ENCODE measurements at places on chromosomes 5 and 9.

DNA sequence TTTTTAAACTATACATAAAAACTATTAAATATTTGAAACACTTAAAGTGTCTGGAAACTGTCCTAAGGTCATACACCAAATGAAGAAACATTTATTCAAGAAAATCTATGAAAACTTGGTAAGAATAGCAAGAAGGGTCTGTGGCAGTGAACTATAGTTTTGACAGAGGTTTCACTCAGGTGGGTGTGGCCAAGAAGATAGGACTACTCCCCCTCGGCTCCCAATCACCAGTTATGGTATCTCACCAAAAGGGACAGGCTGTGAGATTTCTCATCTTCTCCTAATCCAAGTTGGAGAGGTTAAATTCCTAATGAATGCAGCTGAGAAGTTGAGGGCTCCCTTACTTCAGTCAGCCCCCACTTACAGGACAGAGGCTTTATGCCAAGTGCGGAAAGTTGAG is 2.9 kb downstream of the ARSK start:
- DNase-seq = no peak

- DNase-seq = peak; percentile 28
These were observed 157.1 kb downstream of the ARRDC3 start for GRCh38 chr5:91225848-91226686.

GRCh38 chr5:139605887-139606286 is 42.3 kb upstream of the CXXC5 start:
- DNase-seq = no peak

DNA sequence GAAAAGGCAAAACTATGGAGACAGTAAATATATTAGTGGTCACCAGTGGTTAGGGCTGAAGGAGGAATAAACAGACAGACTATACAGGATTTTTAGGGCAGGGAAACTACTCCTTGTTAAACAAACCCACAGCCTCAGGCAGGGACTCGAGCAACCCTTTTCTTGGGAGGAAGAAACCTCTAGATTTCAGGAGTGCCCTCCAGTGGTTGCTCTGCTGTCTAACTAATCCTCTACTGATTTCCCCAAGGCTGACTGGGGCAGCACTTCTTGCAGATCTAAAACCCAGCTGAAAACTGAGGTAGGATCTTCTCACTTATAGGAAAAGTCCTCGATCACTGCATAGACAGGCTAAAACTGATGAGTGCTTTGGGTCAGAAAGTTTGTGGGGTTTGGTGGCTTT is 176.8 kb downstream of the ISOC1 start:
- DNase-seq = no peak

DNA sequence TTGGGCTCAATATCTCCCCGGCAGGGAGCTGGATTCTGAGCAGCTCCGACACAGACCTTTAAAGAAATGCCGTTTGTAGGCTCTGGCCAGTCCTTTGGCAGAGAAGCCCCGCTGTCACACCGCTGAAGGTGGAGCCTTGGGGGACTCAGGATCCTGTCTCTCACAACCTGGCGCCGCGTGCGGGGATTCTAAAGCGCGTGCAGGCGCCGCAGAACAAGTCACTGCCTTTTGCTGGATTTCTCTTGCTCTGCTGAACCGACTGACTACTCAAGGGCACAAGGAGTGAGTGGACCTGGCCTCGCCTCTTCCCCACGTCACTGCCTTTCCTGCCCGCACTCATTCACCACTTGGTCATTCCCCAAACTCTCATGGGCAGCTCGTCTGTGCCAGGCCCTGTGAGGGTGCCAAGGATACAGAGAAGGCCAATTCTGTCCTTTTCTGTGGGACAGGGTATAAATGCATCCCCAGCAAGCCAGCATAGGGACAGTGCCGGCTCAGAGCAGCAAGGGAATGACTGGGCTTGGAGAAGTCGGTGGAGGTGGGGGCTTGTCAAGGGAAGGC is 69.3 kb downstream of the CRB2 start:
- no peak for DNase-seq

DNA sequence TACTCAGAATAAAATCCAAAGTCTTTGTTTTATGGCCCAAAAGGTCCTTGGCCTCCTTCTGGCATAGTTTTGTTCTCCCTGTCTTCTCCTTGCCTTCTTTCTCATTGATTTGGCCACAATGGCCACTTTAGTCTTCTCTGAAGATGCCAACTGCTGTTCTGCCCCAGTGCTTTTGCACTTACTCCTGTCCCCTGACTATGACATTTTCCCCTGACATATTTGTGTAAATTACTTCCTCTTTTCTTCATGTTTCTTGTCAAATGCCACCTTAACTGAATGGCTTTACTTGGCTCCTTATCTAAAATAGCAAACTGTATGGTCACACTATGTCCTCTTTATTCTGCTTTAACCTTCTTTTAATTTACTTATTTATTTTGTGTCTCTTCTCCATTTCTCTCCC is 484.7 kb upstream of the ARRDC3 start:
- DNase-seq = no peak

GRCh38 chr5:35416217-35416988 is 186.1 kb upstream of the PRLR start:
- DNase-seq = no peak

- no peak for DNase-seq
These were observed 14.9 kb upstream of the MAPK9 start for GRCh38 chr5:180306796-180307195.

- DNase-seq = no peak
These were observed 42.7 kb upstream of the PLPP1 start for GRCh38 chr5:55577353-55578060.

GRCh38 chr9:33188711-33189110 is 21.6 kb upstream of the B4GALT1 start:
- no peak for DNase-seq

- no peak for DNase-seq
These were observed 1.6 kb upstream of the OBP2B start for GRCh38 chr9:133210609-133211008.

GRCh38 chr9:118896324-118897000 is 472.8 kb downstream of the BRINP1 start:
- DNase-seq = no peak

GRCh38 chr5:132489051-132489770 is 1.4 kb downstream of the IRF1 start:
- peak; percentile 20 for DNase-seq

GRCh38 chr9:78791779-78792178 is 494.9 kb downstream of the PSAT1 start:
- no peak for DNase-seq

- DNase-seq = no peak
These were observed 112.2 kb downstream of the ACTBL2 start for GRCh38 chr5:57370376-57370775.

DNA sequence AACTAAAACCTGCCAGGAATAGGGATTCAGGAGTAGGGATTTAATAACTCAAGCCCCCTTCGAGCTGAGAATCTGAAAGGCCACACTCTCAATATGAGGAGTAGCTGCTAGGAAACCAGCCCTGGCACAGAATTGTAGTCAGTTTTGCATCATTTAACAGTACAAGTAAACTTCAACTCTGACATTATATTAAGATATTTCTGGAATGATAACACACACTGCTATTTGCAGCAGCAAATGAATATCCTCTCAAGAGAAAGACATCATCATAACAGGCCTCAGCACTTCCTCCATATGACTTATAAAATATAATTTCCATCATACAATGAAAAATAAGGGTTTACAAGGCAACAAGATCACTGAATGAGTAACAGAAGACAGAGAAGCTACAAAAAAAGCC is 138.2 kb upstream of the RFX3 start:
- no peak for DNase-seq
